ENCODE measurements at places on chromosomes 7 and 10. TPM values are rescaled to one million over a fixed set of nuclear protein-coding genes. Genes with fewer than 3 reads are reported as not detected.

- DNase-seq = no peak
- H3K4me1 ChIP-seq = no peaks in the 10 kb centered on the region
- no peaks in the 10 kb centered on the region for H3K36me3 ChIP-seq
- no peaks in the 10 kb centered on the region for H3K27me3 ChIP-seq
- no peak overlapping the region for H3K4me3 ChIP-seq
Observed at GRCh38 chr7:134811765-134812164, 32.3 kb downstream of the CALD1 start.

The CLDN4 gene
- 3.8 TPM for total RNA-seq

- H3K4me3 ChIP-seq = no peak overlapping the region
- H3K4me1 ChIP-seq = no peaks in the 10 kb centered on the region
- H3K27ac ChIP-seq = no peak overlapping the region
Observed at GRCh38 chr7:115572111-115572510, 458.5 kb downstream of the TFEC start.

- H3K27ac ChIP-seq = no peak overlapping the region
- H3K4me3 ChIP-seq = no peak overlapping the region
- no peaks in the 10 kb centered on the region for H3K4me1 ChIP-seq
- no peaks in the 10 kb centered on the region for H3K27me3 ChIP-seq
- no peaks in the 10 kb centered on the region for H3K36me3 ChIP-seq
- no peak for DNase-seq
Observed at GRCh38 chr7:115047958-115048720, 126.2 kb downstream of the MDFIC start.

- H3K36me3 ChIP-seq = no peaks in the 10 kb centered on the region
- H3K27me3 ChIP-seq = no peaks in the 10 kb centered on the region
- DNase-seq = no peak
- H3K4me3 ChIP-seq = no peak overlapping the region
- H3K27ac ChIP-seq = peak overlapping the region; percentile 83
Observed at GRCh38 chr7:137978464-137979237, 23.2 kb downstream of the CREB3L2 start.

The STK31 gene
- 0.64 TPM for total RNA-seq

The CDK1 gene
- total RNA-seq = 0.98 TPM

DNA sequence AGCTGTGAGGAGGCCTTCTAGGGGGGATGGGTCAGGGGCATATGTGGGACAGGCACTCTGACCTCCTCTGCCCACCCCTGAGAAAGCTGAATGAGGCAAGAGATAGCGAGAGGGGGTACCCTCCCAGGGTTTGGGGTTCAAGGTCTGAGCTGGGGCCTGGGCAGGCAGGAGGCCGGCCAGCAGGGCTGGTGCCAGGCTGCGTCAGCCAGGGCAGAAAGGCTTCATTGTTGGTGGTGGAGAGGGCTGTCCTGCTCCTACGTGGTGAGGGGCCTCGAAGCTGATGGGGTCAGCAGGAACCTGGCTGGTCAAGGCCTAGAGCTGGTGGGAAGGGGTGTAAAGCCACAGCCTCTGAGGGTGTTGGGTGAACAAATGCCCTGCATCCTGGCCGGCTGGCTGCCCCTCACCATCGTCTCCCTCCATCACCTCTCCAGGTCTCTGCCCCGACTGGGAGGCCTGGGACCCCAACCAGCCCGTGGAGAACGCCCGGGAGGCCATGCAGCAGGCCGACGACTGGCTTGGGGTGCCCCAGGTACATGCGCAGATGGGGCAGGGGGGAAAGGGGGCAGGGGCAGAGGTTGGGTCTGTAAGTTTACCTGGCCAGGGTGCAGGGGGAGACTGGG lies 6.6 kb downstream of the FLNC start:
- no peaks in the 10 kb centered on the region for H3K36me3 ChIP-seq
- H3K27me3 ChIP-seq = no peaks in the 10 kb centered on the region
- no peak for DNase-seq
- peak overlapping the region; percentile 19 for H3K27ac ChIP-seq

The SKIDA1 gene
- total RNA-seq = 0.98 TPM

All from breast epithelium (tissue), 4 donors.